ENCODE measurements at places on chromosomes 16 and 17. TPM values are rescaled to one million over a fixed set of nuclear protein-coding genes. Genes with fewer than 3 reads are reported as not detected.

The METTL9 gene
- 132 TPM for total RNA-seq

The KRTAP4-4 gene
- total RNA-seq, result not detected

The SLC6A2 gene
- total RNA-seq, result 10.3 TPM

- no peak for DNase-seq
Measured at GRCh38 chr17:58238147-58238634, at the start of gene LPO. Gene LPO, plus strand, starts transcription at chr17:58238584. Its CDS starts 4,396 bp downstream, at chr17:58242980.

- no peak for DNase-seq
Measured at GRCh38 chr17:75380315-75380714, 25.2 kb downstream of the GRB2 start.

DNA sequence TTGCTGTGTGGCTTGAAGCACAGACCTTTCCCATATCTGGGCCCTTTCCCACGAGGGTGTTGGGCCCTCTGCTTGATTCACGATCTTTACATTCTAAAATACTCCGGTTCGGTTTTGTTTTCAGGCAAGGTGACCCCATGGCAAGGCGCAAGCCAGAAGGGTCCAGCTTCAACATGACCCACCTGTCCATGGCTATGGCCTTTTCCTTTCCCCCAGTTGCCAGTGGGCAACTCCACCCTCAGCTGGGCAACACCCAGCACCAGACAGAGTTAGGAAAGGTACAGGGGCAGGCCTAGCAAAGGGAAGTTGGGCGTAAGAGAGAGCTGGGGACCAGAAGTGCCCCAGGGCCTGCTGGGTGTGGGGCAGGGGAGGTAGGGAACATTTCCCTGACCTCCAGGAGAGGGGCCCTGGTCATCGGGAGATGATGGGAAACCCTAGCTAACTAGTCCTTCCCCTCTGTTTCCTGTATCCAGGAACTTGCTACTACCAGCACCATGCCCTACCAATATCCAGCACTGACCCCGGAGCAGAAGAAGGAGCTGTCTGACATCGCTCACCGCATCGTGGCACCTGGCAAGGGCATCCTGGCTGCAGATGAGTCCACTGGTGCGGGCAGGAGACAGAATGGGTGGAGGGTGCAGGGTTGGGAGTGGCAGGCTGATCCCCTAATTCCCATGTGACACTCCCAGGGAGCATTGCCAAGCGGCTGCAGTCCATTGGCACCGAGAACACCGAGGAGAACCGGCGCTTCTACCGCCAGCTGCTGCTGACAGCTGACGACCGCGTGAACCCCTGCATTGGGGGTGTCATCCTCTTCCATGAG, 1.4 kb downstream of the ALDOA start:
- no peak for DNase-seq

- no peak for DNase-seq
Measured at GRCh38 chr16:86101137-86101896, 202.4 kb downstream of the IRF8 start.

DNA sequence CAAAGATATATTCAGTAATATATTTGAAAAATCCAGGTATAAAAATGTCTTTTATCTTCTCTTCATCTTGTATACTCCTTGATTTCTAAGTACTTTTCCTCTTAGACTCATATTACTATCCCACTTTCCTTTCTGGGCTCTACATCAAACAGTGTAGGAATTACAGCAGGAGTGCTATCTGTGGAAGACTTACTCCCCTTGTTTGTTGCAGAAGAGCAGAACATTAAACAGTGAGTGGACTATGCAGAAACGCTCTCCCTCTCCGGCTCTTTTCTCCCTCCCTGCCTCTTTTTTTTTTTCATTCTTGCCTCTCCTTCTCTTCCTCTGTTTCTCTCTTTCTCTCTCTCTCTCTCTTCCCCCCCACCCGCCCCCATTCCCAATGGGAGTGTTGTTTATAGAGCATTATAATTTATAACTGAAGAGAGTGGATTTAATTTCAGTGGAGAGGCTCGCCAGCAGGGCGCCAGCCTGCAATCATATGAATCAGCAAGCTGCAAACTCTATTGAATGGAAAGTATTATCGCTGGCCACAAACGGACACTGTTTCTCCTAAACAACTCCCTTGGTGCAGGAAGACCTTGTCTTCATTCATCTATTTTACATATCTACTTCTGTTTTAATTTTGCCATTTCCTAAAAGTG, 242.3 kb upstream of the TBX2 start:
- no peak for DNase-seq

GRCh38 chr17:67602444-67602843, 115.3 kb upstream of the NOL11 start:
- peak; percentile 43 for DNase-seq

DNA sequence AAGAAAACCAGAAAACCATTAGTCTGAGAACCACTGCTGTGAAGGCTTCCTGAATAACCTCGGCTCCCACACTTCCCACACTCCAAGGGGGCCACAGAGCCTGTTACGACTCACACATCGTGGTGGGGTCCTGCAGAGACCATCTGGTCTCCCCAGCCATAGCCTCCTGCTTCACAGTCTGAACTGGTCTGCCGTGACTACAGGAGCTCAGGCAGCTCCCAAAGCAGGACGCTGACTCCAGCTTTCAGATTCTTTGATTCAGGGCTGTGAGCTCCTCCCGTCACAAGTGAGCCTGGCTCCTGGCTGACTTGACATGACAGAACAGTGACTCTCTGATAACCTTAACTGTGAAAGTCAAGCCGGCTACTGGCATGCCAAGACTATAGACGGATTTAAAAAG, 37.8 kb downstream of the CYB5D2 start:
- DNase-seq, result no peak

GRCh38 chr17:27560668-27561067, 70.3 kb upstream of the LGALS9 start:
- no peak for DNase-seq

- no peak for DNase-seq
Measured at GRCh38 chr17:38617967-38618760, 12.4 kb upstream of the SRCIN1 start.

- no peak for DNase-seq
Measured at GRCh38 chr17:74353446-74354060, 8.1 kb downstream of the BTBD17 start.

DNA sequence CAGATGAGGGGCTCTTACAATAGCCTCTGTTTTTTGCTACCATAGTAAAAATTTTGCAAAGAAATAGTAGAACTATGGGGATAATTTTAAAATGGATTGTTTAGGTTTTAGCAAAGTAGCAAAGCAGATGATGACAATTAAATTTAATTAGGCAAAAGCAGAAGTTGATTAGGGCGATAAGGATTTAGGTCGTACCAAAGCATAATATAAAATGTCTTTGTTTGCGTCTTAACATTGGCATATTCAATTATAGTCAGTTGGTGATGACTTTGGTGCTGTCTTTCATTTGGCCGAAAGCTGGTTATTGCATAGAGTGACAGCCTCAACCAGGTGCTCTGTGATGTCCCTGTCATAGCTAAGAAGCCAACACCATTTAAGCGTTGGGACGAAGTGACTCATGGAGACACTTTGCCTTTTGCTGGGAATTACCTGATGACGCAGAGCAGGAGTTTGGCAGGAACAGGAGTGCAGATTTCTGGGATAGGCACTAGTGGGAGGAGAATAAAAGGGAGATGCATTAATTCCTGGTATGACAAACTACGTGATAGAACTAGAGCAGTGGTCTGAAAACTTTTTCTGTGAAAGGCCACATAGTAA, 38.3 kb downstream of the MAP2K6 start:
- no peak for DNase-seq

GRCh38 chr16:70738083-70738977, 52.5 kb upstream of the MTSS2 start:
- DNase-seq, result no peak

GRCh38 chr17:6138761-6139446, 68.7 kb downstream of the WSCD1 start:
- no peak for DNase-seq

DNA sequence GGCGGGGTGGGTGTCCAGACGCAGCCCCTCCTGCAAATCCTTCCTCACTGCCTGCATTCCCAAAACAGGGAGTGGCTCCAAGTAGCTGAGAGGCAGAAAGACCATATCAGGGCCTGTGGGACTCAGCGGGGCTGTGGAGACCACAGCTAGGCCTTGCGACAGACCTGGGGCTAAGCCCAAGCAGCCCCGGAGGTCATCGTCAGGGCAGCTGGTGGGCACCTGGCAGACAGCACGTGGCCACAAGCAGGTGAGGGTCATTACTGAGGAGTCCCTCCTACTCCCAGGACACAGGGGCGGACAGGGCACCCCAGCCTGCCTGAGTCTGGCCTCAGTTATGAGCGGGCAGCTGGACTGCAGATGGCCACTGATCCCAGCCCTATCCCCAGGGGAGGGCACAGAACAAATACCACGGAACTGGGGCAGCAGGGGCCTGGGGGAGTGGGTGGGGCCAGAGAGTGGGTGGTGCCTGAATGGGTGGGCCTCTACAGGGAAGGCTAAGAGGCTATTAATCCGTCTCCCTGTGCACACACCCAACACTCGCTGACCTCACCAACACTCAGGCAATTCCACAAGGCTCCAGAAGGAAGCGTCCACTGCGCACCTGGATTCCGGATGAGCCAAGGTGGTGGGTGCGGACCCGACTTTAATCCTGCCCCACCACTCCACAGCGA, 8.5 kb downstream of the HS3ST6 start:
- peak; percentile 27 for DNase-seq

GRCh38 chr17:41777157-41777573, 9.3 kb downstream of the JUP start:
- no peak for DNase-seq

GRCh38 chr17:52648995-52649394, 490.5 kb upstream of the CA10 start:
- DNase-seq, result no peak

All from lower leg skin (tissue), 4 donors.